ENCODE measurements at places on chromosomes 1 and 21.
A peak's percentile ranks its signal among the peaks of the same experiment; 100 is the strongest.

GRCh38 chr1:85502171-85502570 is 37.2 kb upstream of the DDAH1 start:
- H3K4me1 ChIP-seq = peaks cover 18% of the 10 kb centered on the region
- DNase-seq = peak; percentile 3
- H3K27ac ChIP-seq = no peak overlapping the region
- H3K27me3 ChIP-seq = no peaks in the 10 kb centered on the region
- H3K36me3 ChIP-seq = no peaks in the 10 kb centered on the region

DNA sequence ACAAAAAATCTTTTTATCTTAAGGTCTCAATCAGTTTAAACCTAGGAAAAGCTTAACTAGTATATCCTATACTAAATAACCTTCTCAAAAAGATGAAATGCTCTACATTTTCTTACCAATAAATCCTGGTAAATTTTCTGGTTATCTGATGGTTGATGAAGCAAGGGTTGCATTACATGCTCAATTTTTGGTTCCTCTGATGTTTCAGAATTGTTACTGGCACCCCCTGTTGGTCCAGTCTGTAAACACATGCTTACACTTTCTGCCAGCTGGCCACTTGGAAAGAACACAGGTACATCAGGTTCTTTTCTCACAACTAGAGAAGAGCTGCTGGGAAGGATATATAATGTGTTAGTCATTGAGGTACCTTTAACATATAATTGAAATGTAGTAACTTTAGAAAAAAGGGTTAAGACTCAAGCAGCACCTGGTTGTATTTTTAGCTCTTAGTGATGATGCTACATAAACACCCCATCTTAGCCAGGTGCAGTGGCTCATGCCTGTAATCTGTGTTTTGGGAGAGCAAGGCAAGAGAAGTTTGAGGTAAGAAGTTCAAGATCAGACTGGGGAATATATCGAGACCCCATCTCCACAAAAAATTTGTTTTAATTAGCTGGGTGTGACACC is 30.9 kb upstream of the TAL1 start:
- H3K4me1 ChIP-seq = no peaks in the 10 kb centered on the region
- no peak overlapping the region for H3K27ac ChIP-seq
- H3K4me3 ChIP-seq = no peak overlapping the region

DNA sequence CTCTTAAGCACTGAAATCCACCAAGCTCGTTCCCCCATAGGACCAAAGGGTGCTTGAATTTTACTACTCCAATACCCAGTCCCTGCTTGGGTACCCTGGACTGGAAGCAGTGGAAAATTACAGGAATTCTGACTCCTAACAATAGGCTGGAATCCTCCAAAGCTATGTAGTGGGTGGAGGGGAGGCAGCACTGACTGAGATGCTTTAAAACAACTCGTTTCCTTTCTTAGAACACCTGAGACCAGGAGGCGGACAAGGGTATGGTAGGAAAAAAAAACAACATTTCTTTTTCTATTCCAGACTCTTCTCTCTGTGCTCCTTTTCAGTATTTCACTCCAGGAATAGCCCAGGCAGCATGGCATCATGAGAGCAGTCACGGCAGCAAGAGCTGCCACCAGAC is 2.3 kb downstream of the PEF1 start:
- no peaks in the 10 kb centered on the region for H3K27me3 ChIP-seq
- H3K4me3 ChIP-seq = no peak overlapping the region
- 0 out of 3 replicates have a peak, but pooled peaks cover 4% of the 10 kb centered on the region for H3K36me3 ChIP-seq
- H3K4me1 ChIP-seq = peaks cover 56% of the 10 kb centered on the region
- no peak for DNase-seq

DNA sequence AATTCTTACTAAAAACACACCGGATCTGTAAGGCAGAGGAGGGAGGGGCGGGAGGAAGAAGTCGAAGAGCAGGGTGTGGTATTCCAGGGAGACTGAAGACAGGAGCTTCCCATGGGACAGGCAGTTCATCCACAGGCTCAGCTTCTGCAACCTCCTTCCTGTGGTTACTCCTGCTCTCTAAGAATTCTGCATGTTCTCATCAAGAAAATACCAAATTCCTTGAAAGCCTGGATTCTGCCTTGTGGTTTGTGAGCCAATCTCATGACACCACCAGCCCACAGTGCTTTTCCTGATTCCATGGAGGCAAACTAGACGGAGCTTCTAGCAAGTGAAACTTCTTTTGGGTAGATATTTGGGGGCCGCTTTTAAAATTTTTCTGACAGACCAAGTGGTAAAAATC is 1.1 kb upstream of the ST6GALNAC3 start:
- H3K4me1 ChIP-seq = 0 out of 2 replicates have a peak, but pooled peaks cover 5% of the 10 kb centered on the region
- H3K27me3 ChIP-seq = no peaks in the 10 kb centered on the region
- no peaks in the 10 kb centered on the region for H3K36me3 ChIP-seq
- H3K4me3 ChIP-seq = no peak overlapping the region

- no peaks in the 10 kb centered on the region for H3K36me3 ChIP-seq
- DNase-seq = no peak
- peaks cover 2% of the 10 kb centered on the region for H3K27me3 ChIP-seq
Observed at GRCh38 chr1:61053712-61054600, 28.4 kb upstream of the NFIA start.

GRCh38 chr1:17184161-17184665 is 20.7 kb upstream of the PADI1 start:
- no peaks in the 10 kb centered on the region for H3K36me3 ChIP-seq
- 0 out of 3 replicates have a peak, but pooled peaks cover 3% of the 10 kb centered on the region for H3K27me3 ChIP-seq
- H3K4me1 ChIP-seq = no peaks in the 10 kb centered on the region
- H3K27ac ChIP-seq = no peak overlapping the region
- no peak overlapping the region for H3K4me3 ChIP-seq

DNA sequence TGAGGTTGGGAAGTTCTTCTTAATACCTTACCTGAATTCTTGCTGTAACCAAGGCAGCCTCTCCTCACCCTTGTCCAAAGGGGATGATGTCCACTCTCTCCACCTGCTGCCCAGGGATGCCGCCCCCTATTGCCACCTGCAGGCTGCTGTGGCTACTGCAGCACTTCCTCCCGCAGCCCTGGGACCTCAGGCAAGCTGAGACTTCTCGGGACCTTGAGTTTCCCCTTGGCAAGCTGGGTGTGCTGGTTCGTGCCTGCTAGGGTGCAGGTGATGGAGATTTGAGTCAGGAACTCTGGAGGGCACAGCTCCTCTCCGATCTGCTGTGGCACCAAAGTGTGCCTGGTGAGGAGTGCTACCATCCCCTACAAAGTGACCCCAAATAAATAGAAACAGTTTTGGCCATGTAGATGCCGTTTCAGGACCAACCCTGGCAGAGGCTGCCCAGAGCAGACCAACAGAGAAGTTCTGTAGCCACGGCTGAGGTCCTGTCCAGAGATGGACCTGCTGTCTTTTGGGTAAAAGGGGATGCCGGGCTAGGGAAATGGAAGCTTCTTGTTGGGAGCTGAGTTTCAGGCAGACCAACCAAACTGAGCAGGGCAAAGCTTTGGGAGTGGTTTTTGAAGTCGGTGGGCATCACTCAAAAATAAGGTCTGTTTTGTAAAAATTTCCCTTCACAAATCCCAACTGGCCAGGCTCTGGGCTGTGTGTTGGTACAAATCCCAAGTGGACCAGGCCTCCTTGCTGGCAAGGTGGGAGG is 31.7 kb downstream of the RUNX3 start:
- no peaks in the 10 kb centered on the region for H3K36me3 ChIP-seq
- H3K27ac ChIP-seq = no peak overlapping the region
- no peaks in the 10 kb centered on the region for H3K4me1 ChIP-seq
- no peak overlapping the region for H3K4me3 ChIP-seq
- DNase-seq = no peak

- H3K4me3 ChIP-seq = no peak overlapping the region
- no peaks in the 10 kb centered on the region for H3K36me3 ChIP-seq
- no peak overlapping the region for H3K27ac ChIP-seq
- peaks cover 24% of the 10 kb centered on the region for H3K4me1 ChIP-seq
- no peaks in the 10 kb centered on the region for H3K27me3 ChIP-seq
Observed at GRCh38 chr1:204350857-204351573, 8.7 kb downstream of the PLEKHA6 start.

GRCh38 chr1:94553323-94553730 is 11.8 kb upstream of the F3 start:
- peak; percentile 45 for DNase-seq
- no peaks in the 10 kb centered on the region for H3K36me3 ChIP-seq
- H3K27ac ChIP-seq = no peak overlapping the region
- H3K4me1 ChIP-seq = peaks cover 69% of the 10 kb centered on the region
- H3K4me3 ChIP-seq = no peak overlapping the region
- peaks cover 6% of the 10 kb centered on the region for H3K27me3 ChIP-seq

DNA sequence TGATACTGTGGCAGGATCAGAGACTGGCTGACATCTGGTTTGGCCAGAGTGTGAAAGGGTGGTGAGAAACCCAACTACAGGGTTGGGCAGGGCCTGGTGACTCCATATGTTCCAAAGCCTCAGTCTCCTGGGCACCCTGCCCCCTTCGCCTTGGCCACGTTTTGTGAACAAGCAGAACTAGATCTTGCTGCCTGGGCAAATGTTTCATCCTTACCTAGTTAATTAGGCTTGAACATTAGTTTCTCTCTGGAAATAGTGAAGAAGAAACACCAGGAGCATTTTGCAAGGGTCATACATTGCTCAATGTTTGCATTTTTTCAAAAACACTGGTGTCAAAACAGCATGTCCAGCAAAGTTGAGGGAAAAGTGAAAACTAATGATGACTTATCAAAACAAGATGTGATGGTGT is 60.5 kb downstream of the MAP3K7CL start:
- no peak overlapping the region for H3K4me3 ChIP-seq
- no peaks in the 10 kb centered on the region for H3K36me3 ChIP-seq
- H3K4me1 ChIP-seq = peaks cover 44% of the 10 kb centered on the region
- no peak overlapping the region for H3K27ac ChIP-seq

- no peak overlapping the region for H3K27ac ChIP-seq
- peaks cover 5% of the 10 kb centered on the region for H3K27me3 ChIP-seq
- H3K36me3 ChIP-seq = no peaks in the 10 kb centered on the region
- no peak overlapping the region for H3K4me3 ChIP-seq
- no peak for DNase-seq
- H3K4me1 ChIP-seq = peaks cover 29% of the 10 kb centered on the region
Observed at GRCh38 chr21:44758141-44758561, 43.5 kb downstream of the UBE2G2 start.

DNA sequence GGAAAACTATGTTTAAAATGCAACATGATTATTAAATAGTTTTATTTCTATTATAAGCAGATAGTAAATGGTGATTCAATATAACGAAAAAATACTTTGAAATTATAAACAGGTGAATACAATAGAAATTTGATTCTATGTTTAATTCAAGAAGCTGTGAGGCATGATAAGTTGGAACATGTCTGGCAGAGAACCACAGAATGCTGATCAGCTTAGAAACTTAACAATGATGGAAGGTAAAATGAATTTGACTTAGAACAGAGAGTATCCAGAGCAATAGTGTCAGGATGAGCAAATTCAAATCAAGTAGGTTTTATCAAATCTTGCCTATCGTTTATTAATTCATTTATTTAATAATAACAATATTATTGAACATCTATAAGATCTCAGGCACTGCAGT is 83.4 kb upstream of the ADGRL4 start:
- H3K4me1 ChIP-seq = no peaks in the 10 kb centered on the region
- no peak for DNase-seq
- H3K4me3 ChIP-seq = no peak overlapping the region
- no peaks in the 10 kb centered on the region for H3K36me3 ChIP-seq
- H3K27ac ChIP-seq = no peak overlapping the region

GRCh38 chr1:169527001-169527400 is 41.3 kb upstream of the SLC19A2 start:
- H3K4me1 ChIP-seq = peaks cover 12% of the 10 kb centered on the region
- DNase-seq = no peak
- peaks cover 84% of the 10 kb centered on the region for H3K36me3 ChIP-seq
- no peak overlapping the region for H3K4me3 ChIP-seq
- no peaks in the 10 kb centered on the region for H3K27me3 ChIP-seq
- no peak overlapping the region for H3K27ac ChIP-seq

- DNase-seq = no peak
- no peak overlapping the region for H3K27ac ChIP-seq
- no peaks in the 10 kb centered on the region for H3K36me3 ChIP-seq
- H3K4me1 ChIP-seq = no peaks in the 10 kb centered on the region
Observed at GRCh38 chr1:33516428-33516827, 44.0 kb downstream of the ZSCAN20 start.

GRCh38 chr1:221394011-221394544 is 347.8 kb downstream of the DUSP10 start:
- no peak overlapping the region for H3K27ac ChIP-seq
- H3K27me3 ChIP-seq = no peaks in the 10 kb centered on the region

GRCh38 chr1:54287801-54288211 is 87.8 kb downstream of the MRPL37 start:
- no peak for DNase-seq
- no peak overlapping the region for H3K4me3 ChIP-seq
- H3K4me1 ChIP-seq = peaks cover 40% of the 10 kb centered on the region
- H3K27ac ChIP-seq = no peak overlapping the region
- H3K27me3 ChIP-seq = no peaks in the 10 kb centered on the region

- no peak overlapping the region for H3K27ac ChIP-seq
- no peaks in the 10 kb centered on the region for H3K27me3 ChIP-seq
- H3K4me1 ChIP-seq = no peaks in the 10 kb centered on the region
- no peaks in the 10 kb centered on the region for H3K36me3 ChIP-seq
- H3K4me3 ChIP-seq = no peak overlapping the region
Observed at GRCh38 chr1:157562515-157562914, 10.2 kb upstream of the FCRL5 start.

- no peak for DNase-seq
- H3K4me1 ChIP-seq = no peaks in the 10 kb centered on the region
- no peaks in the 10 kb centered on the region for H3K27me3 ChIP-seq
- H3K36me3 ChIP-seq = no peaks in the 10 kb centered on the region
Observed at GRCh38 chr1:231890791-231891190, 264.2 kb downstream of the DISC1 start.

DNA sequence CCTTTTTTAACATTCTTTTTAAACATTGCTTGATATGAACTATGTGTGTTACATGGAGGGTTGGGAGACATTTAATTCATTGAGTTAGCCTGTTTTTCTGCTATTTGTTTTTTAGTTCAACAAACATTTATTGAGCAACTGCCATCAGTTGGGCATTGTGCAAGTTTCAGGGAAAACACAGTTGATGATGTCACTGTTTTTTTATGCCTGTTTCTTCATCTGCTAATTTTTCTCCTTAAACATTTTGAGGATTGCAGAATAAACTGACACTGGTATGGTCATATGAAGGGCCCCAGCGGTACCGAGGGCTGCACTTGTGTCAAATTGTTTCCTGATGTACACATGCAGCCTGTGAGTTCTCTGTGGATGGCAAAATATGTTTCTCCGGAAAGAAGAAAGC is 253.0 kb downstream of the FGGY start:
- no peaks in the 10 kb centered on the region for H3K36me3 ChIP-seq
- H3K4me3 ChIP-seq = no peak overlapping the region
- peak; percentile 50 for DNase-seq
- H3K4me1 ChIP-seq = peaks cover 50% of the 10 kb centered on the region
- peak overlapping the region; percentile 39 for H3K27ac ChIP-seq

DNA sequence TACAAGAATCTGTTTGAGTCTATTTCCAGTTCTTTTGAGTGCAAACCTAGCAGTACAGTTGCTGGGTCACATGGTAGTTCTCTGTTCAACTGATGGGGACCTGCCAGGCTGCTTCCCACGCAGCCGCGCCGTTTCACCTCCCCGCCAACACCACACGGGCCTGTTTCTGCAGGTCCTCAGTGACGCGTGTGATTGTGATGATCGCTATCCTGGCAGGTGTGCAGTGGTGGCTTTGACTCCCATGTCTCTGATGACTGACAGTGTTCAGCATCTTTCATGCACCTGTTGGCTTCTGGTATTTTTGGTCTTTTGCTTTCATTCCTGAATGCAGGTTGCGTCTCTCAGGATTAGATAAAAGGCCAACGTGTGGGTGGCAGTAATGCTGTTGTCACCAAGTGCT is 41.6 kb downstream of the FAAP20 start:
- DNase-seq = no peak
- H3K4me1 ChIP-seq = no peaks in the 10 kb centered on the region
- H3K27me3 ChIP-seq = no peaks in the 10 kb centered on the region
- no peak overlapping the region for H3K27ac ChIP-seq
- H3K4me3 ChIP-seq = no peak overlapping the region

- H3K27ac ChIP-seq = no peak overlapping the region
- no peak overlapping the region for H3K4me3 ChIP-seq
- no peak for DNase-seq
- no peaks in the 10 kb centered on the region for H3K27me3 ChIP-seq
Observed at GRCh38 chr1:56845343-56845742, 9.3 kb upstream of the C8A start.

Measured in HepG2 (cell line).